ENCODE measurements at places on chromosomes 1 and 21.

DNA sequence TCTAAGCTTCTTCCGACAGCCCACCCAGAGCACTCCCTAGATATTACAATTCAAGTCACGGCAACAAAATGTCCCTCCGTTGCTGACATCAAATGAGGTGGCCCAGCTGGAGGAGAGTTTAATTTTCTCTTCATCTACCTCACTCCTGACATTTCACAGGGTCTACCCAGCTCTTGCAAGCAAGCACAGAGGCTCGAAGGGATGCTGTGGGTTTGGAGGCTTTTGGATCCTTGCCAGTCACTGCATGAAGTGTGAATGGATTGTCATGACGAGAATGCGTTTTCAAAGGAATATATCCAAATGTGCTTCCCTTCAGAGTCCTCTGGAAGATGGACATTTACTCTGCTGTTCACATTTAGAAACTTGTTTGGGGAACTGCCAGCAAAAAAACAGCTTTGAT, 33.5 kb downstream of the CAPN8 start:
- no peak for DNase-seq

GRCh38 chr1:187078321-187078720, 249.6 kb downstream of the PLA2G4A start:
- no peak for DNase-seq

- DNase-seq, result no peak
These were observed 1536.8 kb downstream of the KCNT2 start for GRCh38 chr1:195071461-195071860.

GRCh38 chr1:60118085-60118484, 44.5 kb upstream of the C1orf87 start:
- DNase-seq, result no peak

DNA sequence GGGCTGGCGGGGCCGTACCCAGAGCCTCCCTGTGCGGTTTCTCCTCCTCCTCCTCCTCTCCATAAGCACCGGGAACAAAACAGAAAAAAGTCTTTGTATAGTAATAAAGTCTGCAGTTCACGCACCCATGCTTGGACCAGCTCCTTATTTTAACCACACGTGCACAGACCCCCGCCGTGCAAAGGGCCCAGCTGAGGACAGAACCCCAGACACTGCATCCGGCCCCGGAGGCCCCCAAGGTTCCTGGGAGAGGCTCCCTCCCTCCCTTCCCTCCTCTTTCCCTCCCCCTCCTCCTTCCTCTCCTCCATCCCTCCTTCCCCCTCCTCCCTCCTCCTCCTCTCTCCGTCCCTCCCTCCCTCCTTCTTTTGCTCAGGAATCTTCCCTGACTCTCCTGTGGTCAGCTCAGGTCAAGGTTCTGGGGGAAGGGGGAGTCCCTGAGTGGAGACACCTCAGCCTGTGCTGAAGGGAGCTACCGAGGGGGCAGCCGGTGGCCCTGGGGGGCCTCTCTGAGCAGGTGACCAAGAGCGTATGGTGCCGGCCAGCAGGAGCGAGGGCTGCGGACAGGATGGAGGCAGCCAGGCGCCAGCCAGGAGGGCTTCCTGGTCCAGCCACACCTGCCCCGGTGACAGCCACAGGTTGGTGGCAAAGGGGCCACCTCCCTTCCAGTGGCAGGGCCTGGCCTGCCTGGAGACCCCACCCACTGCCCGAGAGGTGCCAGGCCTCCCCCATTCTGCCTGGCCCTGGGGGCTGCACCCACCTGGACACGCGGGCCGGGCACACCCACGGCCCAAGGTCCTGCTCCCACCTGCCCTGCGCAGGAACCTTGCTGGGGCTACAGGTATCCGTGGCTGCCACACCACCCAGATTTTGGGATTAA, 3.2 kb upstream of the TTLL10 start:
- no peak for DNase-seq

- no peak for DNase-seq
These were observed 606.0 kb downstream of the SMYD3 start for GRCh38 chr1:245901037-245901436.

DNA sequence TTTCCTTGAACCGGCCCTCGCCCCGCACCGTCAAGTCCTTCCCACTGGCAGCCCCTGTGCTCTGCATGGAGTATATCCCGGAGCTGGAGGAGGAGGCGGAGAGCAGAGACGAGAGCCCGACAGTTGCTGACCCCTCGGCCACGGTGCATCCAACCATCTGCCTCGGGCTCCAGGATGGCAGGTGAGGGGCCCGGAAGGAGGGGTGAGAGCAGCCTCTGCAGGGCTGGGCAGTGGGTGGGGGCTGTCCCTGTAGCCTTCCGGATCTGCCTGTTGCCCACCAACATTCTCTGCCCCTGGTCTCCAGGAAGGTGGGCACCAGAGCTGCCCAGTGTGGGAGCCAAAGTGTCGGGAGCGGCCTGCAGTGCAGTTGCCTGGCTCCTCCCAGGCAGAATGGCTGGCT, 99.2 kb upstream of the ACTL8 start:
- DNase-seq, result no peak

- DNase-seq, result no peak
These were observed 168.5 kb upstream of the IRF2BP2 start for GRCh38 chr1:234778221-234779159.

GRCh38 chr1:157310401-157310800, 172.2 kb upstream of the ETV3 start:
- DNase-seq, result no peak

DNA sequence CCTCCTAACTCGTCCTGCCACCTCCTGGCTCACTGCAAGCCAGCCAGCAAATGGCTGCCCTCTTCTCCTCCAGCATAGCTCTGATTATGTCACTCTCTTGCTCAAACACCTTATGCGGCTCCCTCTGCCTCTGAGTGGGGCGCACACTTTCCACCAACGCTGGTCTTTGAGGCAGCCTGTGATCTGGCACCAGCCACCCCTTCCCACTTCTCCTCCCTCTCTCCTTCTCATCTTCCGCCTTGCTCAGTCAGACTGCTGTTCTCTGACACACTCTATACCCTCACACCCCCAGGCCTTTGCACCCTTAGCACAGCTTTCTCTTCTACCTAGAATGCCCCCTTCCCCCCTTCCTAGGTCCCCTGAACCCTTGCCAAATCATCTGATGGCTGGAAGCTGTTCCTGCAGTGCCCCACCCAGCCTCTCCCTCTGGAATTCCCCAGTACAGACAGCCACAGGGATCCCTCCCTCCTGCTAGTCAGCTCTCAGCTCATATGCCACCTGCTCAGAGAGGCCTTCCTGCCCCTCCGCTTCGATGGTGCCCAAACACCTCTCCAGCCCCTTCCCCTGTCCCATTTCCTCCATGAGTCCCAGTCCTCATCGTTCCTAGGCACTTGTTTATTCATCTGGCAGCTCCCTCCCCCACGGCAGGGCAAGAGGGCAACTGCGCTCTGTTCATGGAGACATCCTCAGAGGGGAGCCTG, 21.7 kb upstream of the PEF1 start:
- DNase-seq, result no peak

- DNase-seq, result no peak
These were observed 1.7 kb downstream of the FAM78B start for GRCh38 chr1:166164995-166165660.

GRCh38 chr1:163410073-163410999, 88.6 kb downstream of the NUF2 start:
- no peak for DNase-seq

- no peak for DNase-seq
These were observed 7.0 kb downstream of the TMEM63A start for GRCh38 chr1:225875044-225875815.

GRCh38 chr1:207145401-207146058, 41.5 kb downstream of the C4BPA start:
- no peak for DNase-seq

DNA sequence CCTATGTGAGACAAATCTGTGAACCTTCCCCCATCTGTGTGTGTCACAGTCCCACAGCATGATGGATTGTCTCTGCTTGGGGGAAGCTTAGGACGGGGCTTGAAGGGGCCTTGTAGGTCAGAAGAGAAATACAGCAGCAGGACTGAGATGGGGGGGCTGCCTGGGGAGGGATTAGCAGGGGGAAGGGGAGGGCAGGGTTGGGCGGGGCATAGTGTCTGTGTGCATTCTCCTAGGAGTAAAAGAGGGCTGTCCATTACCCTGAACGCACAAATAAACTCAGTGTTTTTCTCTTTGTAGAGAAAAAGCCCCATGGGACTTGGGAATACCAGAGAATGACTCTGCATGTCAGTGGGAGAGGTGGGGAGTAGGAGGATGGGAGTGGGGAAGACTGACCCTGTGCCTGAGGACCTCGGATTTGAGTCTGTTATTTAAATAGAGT, 16.4 kb downstream of the RNF220 start:
- DNase-seq, result no peak

- DNase-seq, result no peak
These were observed 187.3 kb upstream of the DMRTA2 start for GRCh38 chr1:50610563-50610962.

DNA sequence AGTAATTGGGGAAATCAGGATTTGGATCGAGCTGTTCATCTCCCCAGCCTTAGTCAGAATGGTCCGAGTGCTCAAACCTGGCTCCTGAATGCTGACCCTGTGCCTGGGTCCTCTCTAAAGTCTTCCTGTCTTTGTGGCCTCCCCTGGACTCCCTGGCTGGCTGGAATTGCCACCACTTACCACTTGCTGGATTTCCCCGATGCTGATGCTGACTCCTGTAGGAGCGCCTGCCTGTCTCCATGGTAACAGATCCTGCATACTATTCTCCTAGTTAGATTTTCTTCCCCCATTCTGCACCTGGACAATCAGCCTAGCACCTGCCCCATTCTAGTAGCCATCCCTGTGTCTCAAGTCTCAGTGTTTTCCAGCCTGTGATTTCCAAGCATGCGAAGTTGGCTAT, 382.2 kb upstream of the ESRRG start:
- no peak for DNase-seq

GRCh38 chr1:53593758-53594380, 134.7 kb downstream of the DMRTB1 start:
- no peak for DNase-seq

- DNase-seq, result no peak
These were observed 9.0 kb upstream of the SLC2A7 start for GRCh38 chr1:9035226-9035625.

- no peak for DNase-seq
These were observed 13.4 kb downstream of the OSCP1 start for GRCh38 chr1:36436821-36437220.

DNA sequence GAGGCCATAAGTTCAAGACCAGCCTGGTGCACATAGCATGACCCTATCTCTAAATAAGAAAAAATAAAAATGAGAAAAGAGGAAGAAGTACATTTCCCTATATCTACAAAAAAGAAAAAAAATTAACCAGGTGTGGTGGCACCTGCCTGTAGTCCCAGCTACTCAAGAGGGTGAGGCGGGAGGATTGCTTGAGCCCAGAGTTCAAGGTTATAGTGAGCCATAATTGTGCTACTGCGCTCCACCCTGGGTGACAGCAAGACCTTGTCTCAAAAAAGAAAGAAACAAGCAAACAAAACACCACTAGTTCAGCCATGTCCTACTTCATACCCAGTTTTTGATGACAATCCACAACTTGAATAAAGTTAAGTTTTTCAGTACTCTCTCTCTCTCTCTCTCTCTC, 30.7 kb upstream of the TDRD10 start:
- DNase-seq, result no peak

DNA sequence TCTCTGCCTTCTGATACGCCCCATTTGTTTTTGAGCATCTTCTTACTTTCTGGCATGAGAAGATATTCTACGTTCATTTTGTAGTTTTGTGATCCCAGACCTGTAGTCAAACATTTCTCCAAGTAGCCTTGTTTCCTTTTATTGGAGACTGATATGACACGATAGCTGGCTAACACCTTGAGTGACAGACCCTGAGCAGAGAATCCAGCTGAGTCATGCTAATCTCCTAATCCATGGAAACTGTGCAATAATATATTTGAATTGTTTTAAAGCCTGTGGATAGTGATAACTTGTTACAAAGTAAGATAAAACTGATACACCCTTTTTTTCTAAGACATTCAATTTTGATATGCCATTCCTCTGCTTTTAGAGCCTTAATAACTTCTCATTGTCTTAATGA, 1.2 kb upstream of the IFI44L start:
- DNase-seq, result no peak

GRCh38 chr1:41387667-41388091, 26.4 kb downstream of the FOXO6 start:
- DNase-seq, result no peak

- no peak for DNase-seq
These were observed 53.0 kb downstream of the MAB21L3 start for GRCh38 chr1:116164150-116164549.

DNA sequence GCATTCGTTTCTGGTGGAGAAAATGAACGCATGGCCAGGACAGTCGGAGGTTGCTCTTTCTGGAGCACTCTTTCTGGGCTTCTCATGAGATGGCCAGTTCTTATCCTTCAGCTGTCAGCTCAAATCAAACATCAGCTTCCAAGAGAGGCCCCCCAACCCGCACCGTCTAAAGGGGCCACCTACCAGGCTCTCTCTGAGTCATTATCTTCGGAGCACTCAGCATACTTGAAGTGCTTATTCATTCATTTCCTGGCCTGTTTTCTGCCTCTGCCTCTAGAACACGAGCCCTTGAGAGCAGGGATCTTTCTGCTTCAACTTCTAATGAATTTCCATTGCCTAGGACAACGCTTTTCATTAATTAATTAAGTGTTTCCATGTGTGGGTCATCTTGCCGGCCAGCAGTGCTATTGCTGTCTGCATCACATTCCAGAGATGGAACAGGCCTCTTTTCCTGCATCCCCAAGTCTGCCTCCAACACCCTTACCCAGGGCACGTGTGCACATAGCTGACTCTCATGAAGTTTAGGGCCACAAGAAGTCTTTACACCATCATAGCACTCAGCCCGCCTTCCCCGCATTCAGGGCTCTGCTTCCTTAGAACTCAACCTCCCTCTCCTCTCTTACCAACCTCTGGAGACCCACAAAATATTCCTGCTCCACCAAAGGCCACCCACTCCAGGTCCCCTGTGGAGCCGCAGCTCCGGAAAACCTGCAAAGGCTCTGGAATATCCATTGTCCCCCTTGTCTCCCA, 52.1 kb upstream of the LAPTM5 start:
- DNase-seq, result no peak

DNA sequence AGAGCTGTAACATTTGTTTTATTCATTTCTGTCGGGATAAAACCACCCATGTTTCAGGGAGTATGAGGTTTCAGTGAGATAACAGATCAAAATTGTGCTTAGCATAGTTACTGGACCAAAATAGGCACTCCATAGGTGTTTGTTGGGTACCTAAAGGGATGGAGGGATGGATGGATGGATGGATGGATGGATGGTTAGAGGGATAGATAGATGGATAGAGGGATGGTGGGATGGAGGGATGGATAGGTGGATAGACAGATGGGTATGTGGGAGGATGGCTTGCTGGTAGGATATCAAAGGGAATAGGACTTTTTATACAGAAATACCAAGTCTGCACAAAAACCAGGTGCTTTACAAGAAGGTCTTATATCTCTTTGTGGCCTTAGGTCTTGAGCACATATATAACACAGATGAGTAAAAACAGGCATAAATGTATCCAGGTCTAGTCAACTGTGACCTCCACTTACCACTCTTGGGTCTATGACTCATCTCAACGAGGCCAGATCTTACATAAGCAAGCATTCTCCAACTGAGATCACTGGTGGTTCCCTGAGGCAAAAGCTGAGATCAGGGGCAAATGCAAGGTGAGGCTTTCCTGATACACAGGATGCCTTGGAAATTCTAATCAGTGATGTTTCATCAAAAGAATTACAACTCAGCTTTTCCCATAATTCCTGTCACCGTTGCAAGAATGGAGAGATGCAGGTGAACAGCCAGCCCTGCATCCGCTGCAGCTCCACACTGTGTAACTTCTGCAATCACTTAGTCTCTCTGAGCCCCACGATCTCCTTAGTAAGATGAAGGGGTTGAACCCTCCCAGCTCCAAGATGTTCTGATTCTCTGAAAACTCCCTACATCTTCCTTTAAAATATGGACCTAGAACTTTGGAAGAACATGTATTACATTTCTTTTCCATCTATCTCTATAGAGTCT, 32.0 kb downstream of the PTAFR start:
- no peak for DNase-seq

Measured in stimulated activated CD8-positive, alpha-beta memory T cell treated with anti-CD3 and anti-CD28 coated beads, Interleukin-7, amount 100 ng/mL, for 24 hours (primary cell).